ENCODE measurements at places on chromosomes 7 and 10.

- no peak for DNase-seq
Measured at GRCh38 chr7:604884-605531, 85.4 kb upstream of the PDGFA start.

DNA sequence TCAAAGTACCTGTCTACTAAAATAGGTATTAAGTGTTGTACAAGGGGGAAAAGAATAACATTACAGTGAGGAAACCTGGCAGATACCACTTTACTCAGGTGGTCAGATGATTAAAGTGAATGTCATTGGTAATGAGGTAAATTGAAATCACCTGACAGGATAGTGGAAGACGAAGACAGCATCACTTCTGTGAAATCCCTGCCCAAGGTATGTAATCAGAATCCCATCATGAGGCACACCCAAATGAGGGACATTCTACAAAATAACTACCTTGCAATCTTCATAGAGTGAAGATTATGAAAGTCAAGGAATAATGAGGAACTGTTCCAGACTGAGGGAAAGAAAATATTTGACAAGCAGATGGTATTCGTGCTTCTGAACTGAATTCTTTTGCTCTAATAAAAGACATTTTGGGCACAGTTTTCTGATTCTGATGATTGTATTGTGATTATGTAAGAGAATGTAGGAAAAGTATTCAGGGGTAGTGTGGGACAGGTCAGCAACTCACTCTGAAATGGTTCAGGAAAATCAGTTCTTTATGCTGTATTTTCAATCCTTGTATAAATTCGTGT lies 33.3 kb upstream of the ARMS2 start:
- no peak for DNase-seq

DNA sequence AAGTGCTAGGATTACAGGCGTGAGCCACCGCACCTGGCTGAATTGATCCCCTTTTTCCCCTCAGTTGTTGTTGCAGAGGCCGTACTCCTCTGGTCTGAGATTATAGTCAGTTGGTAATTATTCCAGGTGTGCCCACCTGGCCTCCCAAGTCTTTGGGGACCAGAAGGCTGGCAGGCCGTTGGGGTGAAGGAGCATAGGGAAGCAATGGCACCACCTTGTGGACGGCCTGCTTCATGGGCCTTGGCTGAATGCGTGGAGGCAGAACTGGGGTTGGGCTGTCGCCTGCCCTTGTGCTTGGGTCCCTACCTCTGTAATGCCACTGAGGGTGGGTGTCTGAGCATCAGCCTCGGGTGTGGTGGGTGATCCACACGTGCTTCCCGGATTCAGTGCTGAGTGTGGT lies 125.7 kb downstream of the RGS10 start:
- DNase-seq, result peak; percentile 78

DNA sequence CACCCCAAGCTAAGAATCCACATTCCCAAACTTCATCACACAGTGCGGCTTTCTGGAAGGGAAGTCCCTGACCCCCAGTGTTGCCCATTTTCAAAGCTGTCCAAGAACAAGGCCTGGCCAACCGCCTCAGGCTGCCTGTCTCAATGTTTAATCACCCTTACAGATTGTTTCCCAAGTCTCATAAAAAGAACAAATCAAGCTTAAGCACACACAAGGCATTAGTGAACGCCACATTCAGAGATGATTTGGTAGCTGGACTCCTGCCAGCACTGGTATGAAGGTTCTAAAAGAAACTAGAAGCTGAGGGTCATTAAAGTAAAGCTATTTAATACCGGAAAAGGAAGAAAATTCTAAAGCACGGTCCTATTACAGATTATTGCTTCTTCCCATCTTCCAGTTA lies 35.6 kb downstream of the C10orf90 start:
- no peak for DNase-seq

- DNase-seq, result no peak
Measured at GRCh38 chr7:118418433-118418832, 193.9 kb downstream of the ANKRD7 start.

- DNase-seq, result peak; percentile 50
Measured at GRCh38 chr7:130996833-130997231, 262.8 kb upstream of the KLF14 start.

- DNase-seq, result no peak
Measured at GRCh38 chr7:142771353-142771723, 568 bp downstream of the PRSS2 start.

- no peak for DNase-seq
Measured at GRCh38 chr10:81876253-81877077, 1.5 kb downstream of the NRG3 start.

- DNase-seq, result no peak
Measured at GRCh38 chr7:15618275-15618674, 56.5 kb upstream of the AGMO start.

DNA sequence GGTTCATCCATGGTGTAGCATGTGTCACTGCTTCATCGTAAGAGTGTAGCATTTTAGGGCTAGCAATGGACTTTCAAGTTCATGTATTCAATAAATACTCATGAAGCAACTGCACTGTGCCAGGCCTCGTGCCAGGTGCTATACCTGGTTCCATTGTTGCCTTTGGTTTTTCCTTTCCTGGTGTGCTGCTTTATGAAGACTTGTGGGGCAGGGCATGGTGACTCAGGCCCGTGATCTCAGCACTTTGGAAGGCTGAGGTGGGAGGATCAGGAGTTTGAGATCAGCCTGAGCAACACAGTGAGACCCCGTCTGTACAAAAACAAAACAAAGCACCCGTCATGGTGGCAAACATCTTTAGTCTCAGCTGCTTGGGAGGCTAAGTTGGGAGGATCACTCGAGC lies 2.2 kb upstream of the CPA4 start:
- DNase-seq, result no peak

GRCh38 chr7:124924906-124925305 lies 4.7 kb downstream of the POT1 start:
- no peak for DNase-seq

DNA sequence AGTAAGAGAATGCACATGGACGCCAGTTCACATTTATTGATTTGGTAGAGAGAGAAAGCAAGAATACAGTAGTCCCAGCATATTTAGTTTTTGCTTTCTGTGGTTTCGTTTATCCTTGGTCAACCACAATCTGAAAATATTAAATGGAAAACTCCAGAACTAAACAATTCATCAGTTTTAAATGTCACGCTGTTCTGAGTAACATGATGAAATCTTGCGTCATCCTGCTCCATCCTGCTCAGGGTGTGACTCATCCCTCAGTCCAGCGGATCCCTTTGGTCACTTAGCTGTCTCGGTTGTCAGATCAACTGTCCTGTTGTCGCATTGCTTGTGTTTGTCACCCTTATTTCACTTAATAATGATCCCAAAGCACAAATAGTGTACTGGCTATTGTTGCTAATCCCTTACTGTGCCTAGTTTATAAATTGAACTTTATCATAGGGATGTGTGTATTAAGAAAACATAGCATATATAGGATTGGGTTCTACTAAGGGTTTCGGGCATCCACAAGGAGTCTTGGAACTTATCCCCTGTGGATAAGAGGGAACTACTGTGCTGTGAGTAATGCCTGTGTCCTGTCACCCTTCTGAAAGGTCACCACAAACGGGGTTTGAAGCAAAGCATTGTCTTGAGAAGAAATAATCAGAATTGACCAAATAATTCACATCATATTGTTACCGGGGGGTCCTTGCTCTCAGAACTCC lies 73.6 kb downstream of the OTUD1 start:
- no peak for DNase-seq

- no peak for DNase-seq
Measured at GRCh38 chr10:11161096-11161495, 143.4 kb downstream of the CELF2 start.

- no peak for DNase-seq
Measured at GRCh38 chr7:149196705-149197171, 1.4 kb downstream of the ZNF282 start.

GRCh38 chr10:61148451-61148850 lies 204.5 kb upstream of the RHOBTB1 start:
- DNase-seq, result no peak

DNA sequence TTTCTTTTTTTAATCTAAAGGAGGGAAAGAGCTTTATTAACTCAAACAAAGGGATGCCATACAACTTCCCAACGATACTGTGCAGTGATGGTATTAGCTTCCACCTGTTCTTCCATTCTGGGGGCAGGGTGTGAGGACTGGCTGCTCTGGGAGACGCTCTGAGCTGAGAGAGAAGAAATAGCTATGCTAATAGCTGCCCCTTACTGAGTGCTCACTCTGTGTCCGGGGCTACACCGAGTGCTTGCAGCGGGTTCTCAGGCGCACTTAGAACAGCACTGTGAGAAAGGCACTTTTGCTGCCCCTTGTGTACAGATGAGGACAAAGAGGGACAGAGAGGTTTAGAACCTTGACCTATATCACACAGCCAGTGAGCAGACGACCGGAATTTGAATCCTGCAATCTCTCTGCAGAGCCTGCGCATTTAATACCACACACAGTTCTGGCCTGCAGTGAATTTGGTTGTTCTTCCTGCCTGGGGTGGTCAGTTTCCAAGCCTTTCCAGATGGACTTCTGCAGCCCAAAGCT lies 142.2 kb downstream of the PLPP4 start:
- no peak for DNase-seq

- DNase-seq, result no peak
Measured at GRCh38 chr10:18278181-18278580, 138.0 kb downstream of the CACNB2 start.

DNA sequence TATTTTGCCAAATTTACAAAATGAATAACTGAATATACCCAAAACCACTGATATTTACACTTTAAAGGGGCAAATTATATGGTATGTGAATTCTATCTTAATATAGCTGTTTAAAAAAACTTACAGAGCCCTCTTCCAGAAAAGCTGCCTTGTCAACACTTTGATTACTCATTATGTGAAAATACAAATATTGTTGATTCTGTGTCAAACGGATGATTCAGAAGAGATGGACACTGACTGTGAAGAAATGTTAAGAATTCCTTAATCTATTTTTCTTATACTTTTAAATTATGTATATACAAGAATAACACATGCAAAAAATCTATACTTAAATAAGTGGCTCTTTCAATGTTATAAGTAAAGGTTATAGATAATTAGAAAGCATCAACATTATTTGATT lies 41.5 kb downstream of the SMURF1 start:
- no peak for DNase-seq

GRCh38 chr7:157770716-157771320 lies 434.0 kb downstream of the DNAJB6 start:
- no peak for DNase-seq

DNA sequence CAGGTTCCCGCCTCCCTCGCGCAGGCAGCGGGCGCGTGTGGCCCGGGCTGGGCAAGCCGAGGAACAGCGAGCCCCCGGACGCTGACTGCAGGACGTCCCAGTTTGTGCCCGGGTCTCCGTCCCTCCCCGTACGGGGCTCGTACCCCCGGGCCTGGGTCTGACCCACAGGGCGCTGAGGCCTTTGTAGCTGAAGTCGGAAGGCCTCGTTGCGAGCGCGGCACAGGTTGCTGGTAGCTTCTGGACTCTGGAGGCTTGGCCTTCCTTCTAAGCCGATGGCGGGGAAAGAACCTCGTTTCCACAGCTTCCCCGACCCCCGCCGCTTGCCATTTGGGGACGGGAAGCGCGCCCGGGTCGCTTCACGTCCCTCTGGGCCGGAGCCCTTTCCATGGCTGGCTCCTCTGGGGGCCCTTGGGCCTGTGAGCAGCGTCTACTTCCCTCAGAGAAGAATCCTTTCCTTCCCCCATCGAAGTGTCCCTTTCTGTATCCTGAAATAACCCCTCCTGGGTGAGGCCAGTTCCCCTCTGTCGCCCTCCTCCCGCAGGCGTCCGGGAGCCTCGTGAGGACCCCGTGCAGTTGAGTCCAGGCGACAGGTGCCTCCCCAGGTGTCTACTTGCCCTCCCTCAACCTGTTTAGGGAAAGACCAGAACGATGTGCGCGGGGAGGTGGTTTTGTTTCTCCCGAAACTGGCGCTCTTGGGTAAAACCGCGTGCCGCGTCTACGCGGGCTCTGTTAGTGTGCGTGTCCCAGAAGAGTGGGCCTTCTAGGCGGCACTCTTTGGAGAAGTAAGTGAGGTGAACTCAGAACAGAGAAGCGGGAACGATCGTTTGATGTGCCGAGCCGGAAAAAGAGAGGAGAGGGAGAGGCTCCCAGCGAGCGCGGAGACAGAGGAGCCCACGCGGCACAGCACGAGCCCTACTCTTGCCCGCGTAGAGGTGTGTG lies 9.3 kb downstream of the EVX1 start:
- no peak for DNase-seq
